ENCODE measurements at places on chromosomes 11 and 22.

- no peak for DNase-seq
Measured at GRCh38 chr11:72736452-72737069, 15.6 kb downstream of the ARAP1 start.

DNA sequence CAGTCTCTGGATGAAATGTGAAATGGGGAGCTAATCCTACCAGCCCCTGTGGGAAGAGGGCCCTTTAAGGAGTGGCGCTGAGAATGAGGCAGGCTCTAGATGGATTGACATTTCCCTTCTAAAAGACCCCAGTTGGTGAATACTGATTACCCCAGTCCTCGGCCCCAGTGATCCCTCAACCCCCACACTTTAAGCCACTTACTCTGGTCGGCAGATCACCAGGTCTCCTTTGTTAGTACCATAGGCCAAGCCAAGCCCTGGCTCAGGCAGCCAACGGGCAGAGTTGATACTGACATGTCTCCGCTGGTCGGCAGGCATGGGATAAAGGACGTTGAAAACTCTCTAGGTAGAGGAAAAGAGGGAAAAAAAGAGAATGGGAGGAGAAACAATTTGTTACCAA, 26.1 kb upstream of the CHRM4 start:
- DNase-seq = no peak

DNA sequence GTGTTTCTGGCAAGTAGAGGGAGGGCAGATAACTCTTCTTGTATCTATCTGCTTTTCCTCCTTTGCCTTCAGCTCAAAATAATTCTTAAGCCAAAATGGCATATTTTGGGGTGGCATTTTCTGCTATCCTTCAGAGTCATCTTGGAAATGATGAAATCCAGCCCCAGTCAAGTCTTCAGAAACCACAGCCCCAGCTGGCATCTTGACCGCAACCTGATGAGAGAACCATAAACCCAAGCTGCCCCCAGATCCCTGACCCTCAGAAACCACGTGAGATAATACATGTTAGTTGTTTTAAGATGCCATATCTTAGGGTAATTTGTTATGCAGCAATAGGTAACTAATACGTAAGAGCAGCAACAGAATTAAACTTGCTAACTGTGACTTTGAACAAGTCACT, 15.1 kb upstream of the PAMR1 start:
- no peak for DNase-seq

DNA sequence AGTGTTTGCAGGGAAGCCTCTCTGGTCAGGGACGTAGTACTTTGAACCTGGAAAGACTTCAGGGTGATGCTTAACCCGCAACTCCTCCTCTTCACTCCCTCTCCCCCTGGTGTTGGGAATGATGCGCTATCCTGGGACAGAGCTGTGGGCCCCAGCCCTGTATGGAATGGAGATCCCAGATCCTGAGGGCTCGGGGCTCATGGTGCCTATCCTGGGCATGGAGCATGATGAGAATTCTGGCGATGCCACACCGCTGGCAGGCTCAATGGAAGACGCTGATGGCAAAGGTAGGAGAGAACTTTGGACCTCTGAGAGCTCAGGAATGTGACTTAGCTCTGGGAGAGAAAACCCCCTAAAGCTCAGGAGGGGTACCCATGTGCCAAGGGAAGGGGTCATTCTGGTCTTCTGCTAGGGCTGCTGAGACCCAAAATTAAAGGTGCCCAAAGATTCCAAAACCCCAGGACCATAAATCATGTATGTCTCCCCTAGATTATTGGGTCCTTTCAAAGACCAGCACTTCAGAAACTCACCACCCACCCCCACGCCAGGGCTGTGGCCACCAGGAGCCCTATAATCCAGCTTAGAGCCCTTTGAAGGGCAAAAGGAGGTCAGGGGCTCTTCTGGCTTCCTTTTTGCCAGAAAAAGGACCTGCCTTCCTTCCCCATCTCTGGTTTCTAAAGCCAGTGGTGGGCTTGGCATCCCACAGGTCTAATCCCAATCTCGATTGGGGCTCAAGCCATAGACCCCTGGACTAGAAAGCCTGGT, 52.5 kb downstream of the BTG4 start:
- DNase-seq = no peak

- no peak for DNase-seq
Measured at GRCh38 chr11:47527186-47527585, 25.7 kb downstream of the CELF1 start.

DNA sequence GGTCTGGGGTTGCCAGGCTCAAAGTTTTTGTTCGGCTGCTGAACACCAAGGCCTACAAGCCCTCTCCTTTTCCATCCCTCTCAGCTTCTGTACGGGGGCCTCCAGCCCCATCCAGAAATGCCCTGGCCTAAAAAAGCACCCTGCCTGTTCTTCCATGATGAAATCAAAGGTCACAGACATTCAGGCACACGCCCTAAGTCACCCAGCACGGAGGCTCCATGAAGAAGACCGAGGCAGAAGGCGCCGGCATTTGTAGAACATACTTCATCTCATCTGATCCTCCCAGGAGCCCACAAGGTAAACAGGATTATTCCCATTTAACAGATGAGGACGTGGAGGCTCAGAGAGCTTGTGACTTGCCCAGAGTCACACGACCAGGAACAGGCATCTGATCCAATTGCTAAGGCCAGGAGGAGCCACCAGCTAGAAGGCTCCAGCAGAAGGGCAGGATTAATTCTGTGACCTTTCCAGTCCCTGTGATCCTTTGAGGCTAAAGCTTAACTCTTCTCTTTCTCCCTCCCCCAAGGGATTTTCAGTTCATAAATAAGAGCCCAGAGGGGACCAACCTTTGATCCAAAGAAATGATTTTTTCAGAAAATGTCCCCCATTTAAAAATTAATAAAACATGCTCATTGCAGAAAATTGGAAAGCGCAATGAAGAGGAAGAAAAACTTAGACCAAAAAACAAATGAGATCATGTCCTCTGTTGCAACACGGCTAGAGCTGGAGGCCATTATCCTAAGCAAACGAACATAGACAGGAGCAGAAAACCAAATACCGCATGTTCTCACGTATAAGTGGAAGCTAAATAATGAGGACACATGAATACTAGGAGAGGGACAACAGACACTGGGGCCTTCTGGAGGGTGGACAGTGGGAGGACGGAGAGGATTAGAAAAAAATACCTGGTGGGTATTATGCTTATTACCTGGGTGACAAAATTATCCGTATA, 38.7 kb downstream of the CYTH4 start:
- DNase-seq = no peak

GRCh38 chr22:29351042-29351441, 35.5 kb upstream of the RASL10A start:
- DNase-seq = no peak

DNA sequence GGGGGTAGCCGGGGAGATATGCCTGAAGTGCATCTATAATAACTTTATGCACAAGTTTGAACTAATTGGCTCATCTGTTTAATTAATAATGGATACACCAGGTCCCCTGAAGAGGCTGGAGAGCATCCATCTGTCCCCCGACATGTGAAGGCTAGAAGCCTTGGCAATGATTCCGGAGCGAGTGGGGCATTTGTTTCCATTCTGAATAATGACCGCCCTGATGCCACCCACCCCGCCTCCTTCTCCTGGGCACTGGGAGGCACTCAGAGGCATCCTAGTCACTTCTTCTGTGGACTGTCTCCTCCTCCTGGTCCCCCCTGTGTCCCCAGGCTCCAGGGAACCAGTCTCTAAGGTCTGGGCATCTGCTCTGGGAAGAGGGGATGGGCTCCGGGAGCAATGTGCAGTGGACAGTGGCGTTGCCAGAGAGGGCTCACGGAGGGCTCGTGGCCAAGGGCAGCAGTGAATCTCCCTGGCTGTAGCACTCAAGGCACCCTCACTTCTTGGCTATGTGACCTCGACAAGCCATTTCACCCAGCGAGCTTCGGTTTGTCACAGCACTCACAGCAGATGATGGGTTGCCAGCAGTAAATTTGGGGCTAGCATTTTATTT, 64.7 kb downstream of the TSPAN18 start:
- no peak for DNase-seq

GRCh38 chr11:83317757-83318690, 31.9 kb upstream of the CCDC90B start:
- DNase-seq = no peak

All from esophagus squamous epithelium (tissue), 5 donors.